Fibroblast of the aortic adventitia (primary cell): ENCODE measurements at places on chromosomes 16 and 17. TPM values are rescaled to one million over a fixed set of nuclear protein-coding genes. Genes with fewer than 3 reads are reported as not detected.
A peak's percentile ranks its signal among the peaks of the same experiment; 100 is the strongest.

DNA sequence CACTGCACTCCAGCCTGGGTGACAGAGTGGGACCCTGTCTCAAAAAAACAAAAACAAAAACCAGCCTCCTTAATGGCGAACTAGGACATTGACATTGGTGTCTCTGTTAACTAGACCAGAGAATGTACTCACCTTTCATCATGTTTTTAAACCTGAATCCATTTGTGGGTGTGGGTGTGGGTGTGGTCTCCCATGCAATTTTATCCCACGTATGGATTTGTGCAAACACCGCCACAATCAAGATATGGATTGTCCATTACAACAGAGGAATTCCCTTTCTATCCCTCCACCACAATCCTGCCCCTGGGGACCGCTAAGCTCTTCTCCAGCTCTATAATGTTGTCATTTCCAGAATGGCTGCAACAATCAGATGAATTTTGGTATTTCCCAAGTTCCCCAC lies 49.9 kb downstream of the DNAH17 start:
- DNase-seq, result no peak

SYNGR3 gene
- 0.98 and 1.4 TPM in 2 replicates for total RNA-seq

- DNase-seq, result no peak
Measured at GRCh38 chr17:64786337-64786736, 124.2 kb upstream of the SMURF2 start.

DNA sequence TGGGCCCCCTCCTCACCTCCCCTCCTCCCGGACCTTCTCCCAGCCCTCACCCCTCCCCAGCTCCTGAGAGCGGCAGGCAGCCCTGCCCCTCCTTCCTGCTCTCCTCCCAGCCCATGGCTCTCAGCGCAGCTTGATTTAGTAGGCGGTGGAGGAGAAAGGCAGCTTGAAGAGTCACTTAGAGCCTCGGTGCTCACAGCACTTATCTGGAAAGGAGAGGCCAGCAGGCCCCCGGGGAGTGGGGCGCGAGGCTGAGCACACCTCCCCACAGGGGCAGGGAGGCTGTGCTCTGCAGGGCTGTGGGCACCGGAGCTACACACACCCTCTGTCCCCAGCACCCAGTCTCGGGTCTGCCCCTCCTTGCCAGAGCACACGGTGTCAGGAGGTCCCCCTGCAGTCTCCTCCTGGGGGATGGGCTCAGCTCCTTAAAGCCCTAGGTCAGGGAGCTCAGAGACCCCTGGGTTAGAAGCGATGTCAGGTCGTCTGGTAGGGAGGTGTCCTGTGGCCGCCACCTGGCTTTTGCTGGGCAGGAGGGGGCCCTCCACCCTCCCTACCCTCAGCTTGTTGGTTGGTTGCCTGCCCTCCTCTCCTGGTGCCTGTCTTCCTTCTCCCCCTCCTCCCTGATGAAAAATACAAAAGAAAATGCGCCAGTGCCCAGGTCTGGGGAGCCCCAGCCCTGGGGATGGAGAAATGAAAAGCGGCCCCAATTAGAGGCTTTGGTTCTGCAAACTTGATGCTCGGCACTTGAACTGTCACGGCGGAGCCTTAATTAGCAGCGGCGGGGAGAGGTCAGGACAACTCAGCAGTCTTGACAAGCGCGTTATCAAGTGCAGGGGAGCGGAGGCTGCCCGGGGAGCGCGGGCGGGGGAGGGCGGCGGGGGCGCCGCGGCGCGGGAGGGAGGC lies 151.1 kb upstream of the GSE1 start:
- peak; percentile 47 for DNase-seq

GRCh38 chr17:37610971-37611370 lies 1.8 kb upstream of the SYNRG start:
- DNase-seq, result no peak

- DNase-seq, result no peak
Measured at GRCh38 chr16:12682432-12683165, 121.1 kb downstream of the CPPED1 start.

DNA sequence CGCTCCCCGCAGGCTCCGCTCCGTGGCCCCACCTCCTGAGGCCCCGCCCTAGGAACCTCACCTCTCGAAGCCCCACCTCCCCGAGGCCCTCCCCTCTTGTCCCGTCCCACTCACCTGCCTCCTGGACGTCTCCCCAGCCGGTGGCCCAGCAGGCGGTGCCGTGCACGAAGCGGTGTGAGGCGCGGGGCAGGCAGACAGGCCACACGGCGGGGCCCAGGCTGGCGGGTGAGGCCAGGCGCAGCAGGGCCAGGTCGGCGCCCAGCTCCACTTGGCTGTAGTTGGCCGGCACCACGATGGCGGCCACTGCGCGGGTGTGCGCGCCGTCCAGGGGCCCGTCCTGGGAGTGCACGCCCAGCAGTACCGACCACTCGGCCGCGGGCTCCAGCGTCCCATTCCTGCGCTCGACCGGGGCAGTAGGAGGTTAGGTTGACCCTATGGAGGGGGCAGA lies 1.6 kb downstream of the PRSS36 start:
- no peak for DNase-seq

GRCh38 chr16:23771027-23771426 lies 16.2 kb downstream of the CHP2 start:
- DNase-seq, result no peak

DNA sequence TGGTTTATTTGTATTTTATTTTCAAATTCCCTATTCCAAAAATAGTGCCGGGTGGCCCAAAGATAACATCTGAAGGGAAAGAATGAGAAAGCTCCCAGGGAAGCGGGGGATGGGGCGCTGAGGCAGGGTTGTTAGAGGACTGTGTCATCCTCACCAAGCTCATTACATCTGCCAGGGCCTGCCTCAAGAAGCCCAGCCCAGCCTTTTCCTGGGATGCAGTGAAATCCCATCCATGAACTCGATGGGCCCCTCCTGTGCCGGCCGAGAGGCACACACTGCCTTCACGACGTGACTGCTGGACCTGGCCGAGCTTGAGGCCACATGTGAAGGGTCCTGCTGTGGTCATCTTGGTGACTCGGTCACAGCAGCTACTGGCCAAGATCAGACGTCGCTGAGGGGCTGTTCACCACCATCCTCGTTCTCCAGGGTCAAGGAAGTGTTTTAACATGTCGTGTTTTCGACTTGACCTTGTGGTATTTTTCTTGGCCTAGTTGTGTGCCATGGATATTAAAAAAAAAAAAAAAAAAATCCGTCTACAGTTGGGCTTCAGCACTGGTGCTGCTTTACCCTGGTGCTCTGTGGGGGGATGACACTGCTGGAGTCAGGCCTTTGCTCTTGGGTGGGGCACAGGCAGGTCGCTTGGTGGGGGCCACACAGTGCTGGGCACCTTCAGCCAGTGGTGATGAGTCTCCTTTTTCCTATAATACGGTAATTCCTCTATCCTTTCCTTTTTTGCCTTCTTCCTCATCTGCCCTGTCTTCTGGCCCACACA lies 4.9 kb downstream of the TIMM22 start:
- peak; percentile 76 for DNase-seq

- peak; percentile 90 for DNase-seq
Measured at GRCh38 chr16:2520097-2520783, at the start of gene AMDHD2. Gene AMDHD2 (plus strand): TSS chr16:2520371. CDS start chr16:2520459, 88 bp downstream.

GRCh38 chr17:35161281-35161761 lies 13.7 kb downstream of the UNC45B start:
- DNase-seq, result no peak

PDE6G gene
- 0.63 TPM in 1 of 2 replicates, not detected in the other for total RNA-seq

GPR139 gene
- total RNA-seq, result not detected in 2 replicates

GRCh38 chr17:80389011-80389995 lies 25.7 kb upstream of the ENDOV start:
- DNase-seq, result no peak

DNA sequence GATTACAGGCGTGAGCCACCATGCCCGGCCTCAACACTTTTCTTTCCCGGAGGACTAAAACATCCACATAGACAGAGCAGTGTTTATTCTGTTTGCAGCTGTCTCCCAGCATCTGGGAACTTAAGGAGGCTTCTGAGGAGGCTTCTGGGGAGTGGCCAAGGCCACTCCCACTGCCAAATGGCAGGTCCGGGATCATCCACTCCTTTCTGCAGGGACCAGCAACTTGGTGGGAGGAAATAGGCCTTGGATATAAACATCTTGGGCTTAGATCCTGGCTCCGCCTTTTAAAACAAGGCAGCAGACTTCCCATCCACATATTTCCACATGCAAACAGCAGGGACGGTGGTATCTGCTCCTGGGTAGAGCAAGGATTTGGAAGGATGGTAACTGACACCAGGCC lies 14.1 kb upstream of the SPATA32 start:
- no peak for DNase-seq

- DNase-seq, result no peak
Measured at GRCh38 chr16:50024207-50024606, 818 bp upstream of the CNEP1R1 start.

GRCh38 chr17:7992516-7992915 lies 9.9 kb upstream of the GUCY2D start:
- peak; percentile 50 for DNase-seq
